NCI-H526 (cell line): ENCODE measurements at places on chromosomes 4 and X.

DNA sequence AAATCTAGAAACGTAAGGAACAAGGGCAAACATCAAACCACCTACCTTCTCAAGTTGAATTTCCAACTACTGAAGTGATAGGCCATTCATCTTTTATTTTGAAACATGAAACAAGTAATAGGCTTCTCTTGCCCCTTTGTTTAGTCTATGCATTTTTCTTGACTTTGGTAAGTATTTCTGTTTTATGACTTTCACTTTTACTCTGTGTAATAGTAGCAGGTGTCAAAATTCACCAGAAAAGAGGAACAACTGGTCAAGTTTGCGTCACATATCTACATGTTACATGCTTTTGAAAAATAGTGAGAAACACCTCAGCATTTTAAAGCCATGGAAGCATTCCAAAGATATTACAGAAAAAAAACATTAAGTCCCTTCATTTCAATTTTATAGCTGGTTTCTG is 157.1 kb upstream of the FTHL17 start:
- no peak for DNase-seq

DNA sequence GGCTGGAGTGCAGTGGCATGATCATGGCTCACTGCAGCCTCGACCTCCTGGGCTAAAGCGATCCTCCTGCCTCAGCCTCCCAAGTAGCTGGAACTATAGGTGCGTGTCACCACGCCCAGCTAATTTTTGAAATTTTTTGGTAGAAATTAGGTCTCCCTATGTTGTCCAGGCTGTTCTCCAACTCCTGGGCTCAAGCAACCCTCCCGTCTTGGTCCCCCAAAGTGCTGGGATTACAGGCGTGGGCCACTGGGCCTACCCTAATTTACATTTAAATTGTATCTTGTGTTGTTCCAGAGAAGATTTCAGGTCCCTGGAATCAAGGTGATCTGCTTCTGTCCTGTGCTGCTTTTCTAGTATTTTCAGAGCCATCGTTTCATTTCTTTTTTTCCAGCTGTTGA is 1.2 kb upstream of the LRPAP1 start:
- no peak for DNase-seq

DNA sequence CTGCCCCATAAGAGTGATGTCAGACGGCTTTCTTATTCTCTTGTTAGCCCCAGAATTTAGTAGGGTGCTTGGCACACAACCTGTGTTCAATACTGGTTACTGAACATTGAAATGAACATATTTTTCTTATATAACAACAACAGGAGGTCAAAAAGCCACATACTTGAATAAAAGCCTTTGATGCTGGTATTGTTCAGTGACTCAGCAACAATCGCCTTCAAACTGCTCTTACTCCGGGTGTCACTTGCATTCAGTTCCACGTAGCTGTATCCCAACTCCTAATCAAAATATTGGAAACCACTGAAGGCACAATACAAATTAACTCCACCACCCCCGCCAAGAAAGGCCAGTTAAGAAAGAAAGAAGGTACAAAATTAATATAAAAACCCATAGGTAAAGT is 61.5 kb downstream of the RFC1 start:
- DNase-seq = no peak

DNA sequence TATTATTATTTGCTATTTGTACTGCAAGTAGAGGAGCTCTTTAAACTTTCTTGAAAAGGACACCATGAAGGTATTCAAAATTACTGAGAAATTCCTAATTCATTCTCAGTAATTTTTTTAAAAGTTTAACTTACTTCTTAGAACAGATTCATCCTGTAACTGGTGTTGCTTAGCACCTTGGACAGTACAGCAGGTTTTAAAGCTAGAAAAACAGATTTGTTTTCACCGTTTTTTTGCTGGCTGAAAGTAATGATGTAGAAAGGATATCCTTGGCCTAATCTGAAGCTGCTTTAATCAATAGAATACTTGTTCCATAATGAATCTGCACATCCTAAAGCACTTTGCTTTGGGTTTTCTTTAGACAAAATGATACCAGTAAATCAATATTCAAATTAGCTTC is 142.5 kb upstream of the TRAM1L1 start:
- no peak for DNase-seq

DNA sequence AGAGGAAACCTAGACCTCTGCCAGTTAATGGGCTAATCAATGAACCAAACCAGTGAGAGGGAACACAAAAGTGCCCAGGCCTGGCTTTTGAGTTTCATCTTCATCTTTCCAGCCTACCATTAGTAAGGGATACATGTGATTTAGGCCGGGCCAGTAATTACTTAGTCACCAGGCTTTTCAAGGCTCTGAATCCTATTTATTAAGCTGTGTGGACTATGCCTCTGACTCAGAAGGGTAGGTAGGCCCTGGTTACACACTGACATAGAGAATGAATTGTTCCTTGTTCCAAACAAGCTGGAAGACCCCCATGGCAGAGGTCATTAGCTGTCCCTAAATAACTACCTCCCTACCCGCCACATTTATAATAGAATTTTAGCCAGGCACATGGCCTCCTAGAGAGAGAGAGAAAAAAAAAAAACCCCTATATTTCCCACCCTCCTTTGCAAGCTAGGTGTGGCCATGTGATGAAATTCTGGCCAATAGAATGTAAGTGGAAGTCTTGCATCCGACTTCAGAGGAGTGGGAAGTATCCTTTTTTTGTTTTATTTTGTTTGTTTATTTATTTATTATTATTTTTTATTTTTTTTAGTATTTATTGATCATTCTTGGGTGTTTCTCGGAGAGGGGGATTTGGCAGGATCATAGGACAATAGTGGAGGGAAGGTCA is 112.3 kb upstream of the BCOR start:
- no peak for DNase-seq

- no peak for DNase-seq
Observed at GRCh38 chrX:29662759-29663503, 552.4 kb upstream of the MAGEB2 start.

DNA sequence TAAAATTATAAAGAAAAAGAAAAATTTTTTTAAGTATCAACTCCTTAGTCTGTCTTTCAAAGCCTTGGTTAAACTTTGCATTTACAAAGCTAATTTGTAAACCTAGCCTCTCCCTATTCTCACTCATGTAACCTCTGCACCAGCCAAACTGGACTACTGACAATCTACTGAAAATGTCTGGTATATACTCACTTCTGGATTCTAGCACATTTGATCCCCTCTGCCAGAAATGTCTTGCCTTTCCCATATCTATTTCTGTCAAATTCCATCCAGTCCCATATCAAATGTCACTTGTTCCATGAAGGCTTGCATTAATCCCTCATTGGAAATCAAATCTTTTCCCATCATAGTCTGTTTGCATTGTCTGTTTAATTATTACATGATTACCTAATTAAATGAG is 105.8 kb upstream of the KLHL13 start:
- DNase-seq = no peak

DNA sequence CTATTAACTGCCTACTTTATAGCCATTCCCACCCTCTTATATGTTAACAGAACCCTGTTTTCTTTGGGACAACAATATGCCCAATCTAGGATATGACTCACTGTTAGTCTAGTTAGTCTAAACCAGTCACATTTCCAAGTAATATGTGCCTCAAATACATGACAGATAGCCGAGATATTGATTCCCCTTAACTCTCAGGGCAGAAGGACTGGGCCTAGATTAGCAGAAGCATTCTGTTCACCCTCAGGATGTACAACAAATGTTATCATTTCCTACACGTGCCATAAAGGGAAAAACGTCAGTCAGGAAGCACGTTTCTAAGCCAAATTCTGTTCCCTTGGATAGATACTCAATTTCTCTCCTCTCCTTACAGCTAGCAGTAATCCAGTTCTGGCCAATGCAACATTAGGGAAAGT is 114.1 kb downstream of the SLC10A7 start:
- DNase-seq = no peak

- no peak for DNase-seq
Observed at GRCh38 chr4:97150966-97151365, 992.3 kb downstream of the STPG2 start.

- no peak for DNase-seq
Observed at GRCh38 chr4:139416073-139416673, 37.7 kb upstream of the RAB33B start.
